ENCODE measurements at places on chromosomes 5 and 9.

DNA sequence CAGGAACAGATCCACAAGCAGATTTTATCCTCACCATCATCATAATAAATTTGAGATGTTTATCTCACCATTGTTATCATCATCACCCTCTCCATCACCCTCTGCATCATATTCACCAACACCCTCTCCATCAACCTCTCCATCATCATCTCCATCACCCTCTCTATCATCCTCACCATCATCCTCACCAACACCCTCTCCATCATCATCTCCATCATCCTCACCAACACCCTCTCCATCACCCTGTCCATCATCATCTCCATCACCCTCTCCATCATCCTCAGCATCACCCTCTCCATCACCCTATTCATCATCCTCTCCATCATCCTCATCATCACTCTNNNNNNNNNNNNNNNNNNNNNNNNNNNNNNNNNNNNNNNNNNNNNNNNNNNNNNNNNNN lies 567.0 kb upstream of the SGCD start:
- DNase-seq: no peak

DNA sequence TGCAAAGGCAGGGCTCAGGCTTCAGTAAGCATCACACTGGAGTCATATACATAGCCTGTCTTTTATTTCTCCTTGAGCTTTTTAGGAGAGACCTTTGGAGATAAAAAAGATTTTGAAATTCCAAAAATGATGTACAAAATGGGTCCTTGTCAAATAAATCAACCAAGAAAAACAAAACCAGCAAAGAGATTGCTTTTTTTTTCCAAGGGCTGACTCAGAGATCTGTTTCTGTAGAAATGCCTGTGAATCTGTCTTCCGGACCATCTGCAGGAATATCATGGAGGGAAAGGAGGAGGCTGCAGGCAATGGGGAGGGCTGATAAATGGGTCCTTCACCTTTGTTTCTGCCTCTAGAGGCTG lies 77.4 kb downstream of the SLIT3 start:
- DNase-seq: no peak

GRCh38 chr5:151742870-151743294 lies 15.5 kb downstream of the ATOX1 start:
- no peak for DNase-seq

DNA sequence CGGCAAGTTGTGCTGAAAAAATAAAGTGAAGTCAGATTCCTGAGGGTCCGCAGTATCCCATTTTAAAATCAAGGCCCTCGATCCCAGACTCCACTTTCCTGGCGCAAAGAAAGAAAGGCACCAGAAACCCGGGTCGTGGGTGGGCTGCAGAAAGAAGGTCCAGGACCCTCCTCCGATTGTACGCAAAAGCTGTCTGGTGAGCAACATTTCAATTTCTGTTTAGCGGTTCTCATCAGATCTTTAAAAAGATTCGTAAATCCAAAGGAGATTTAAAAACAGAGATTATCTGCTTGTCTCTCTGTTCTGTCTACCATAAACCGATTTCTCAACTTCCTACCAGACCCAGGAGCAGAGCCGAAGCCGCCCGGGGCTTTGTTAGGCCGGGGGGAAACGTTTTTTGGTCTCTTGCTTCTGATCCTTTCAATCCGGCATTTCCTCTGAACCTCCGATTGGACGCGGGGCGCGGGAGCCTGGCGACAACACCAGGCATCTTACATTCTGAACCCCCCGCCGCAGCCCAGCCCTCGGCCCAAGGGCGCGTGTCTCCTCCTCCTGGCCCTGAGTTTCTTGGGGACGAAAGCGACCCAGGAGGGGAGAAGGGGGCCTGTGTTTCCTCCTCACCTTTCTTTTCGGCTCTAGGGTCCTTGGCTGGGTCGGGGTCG lies 746 bp downstream of the NKX2-5 start:
- no peak for DNase-seq

- no peak for DNase-seq
These were observed 20.5 kb upstream of the RPS23 start for GRCh38 chr5:82298668-82299067.

GRCh38 chr5:103353581-103353980 lies 95.0 kb downstream of the MACIR start:
- DNase-seq: no peak
